ENCODE measurements at places on chromosomes 4 and X.

DNA sequence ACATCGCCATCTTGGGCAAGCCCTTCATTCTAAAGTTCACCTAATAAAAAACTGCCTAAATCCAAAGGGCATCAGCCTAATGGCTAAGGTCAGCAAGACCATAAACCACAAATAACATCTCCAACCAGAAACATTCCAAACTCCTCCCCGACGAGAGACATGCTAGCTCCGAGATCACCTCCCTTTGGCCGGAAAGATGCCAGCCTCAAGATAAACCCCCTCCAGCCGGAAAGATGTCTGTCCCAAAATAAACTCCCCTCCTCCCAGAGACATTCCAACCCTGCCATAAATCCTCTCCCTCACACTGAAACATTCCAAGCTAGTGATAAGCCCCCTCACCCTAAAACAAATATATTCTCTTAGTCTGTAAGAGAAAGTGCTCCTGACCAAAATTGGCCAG is 13.3 kb upstream of the DYNLT3 start:
- no peak for DNase-seq

DNA sequence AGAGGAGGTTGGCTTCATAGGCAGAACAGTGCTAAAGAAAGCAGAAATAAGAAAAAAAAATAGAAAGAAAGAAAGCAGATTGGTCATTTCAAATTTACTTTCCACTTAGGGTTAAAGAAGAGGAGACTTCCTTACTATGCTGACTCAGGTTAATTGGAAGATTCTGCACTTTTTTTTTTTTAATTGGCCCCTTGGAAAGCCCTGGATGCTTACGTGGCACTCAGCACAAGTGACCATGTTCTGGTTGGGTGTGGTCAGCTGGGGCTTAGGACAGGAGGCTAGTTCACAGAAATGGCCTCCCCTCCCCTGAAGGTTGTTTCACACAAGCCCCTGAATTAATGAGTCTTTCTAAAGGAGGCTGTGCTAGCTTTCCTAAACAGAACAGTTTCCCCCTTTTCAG is 14.5 kb downstream of the MAGEA9B start:
- DNase-seq, result no peak

GRCh38 chr4:139054791-139055505 is 39.4 kb downstream of the NOCT start:
- no peak for DNase-seq

- no peak for DNase-seq
These were observed 43.5 kb upstream of the SCRG1 start for GRCh38 chr4:173442223-173442932.

GRCh38 chrX:48957477-48957826 is at the start of gene OTUD5:
Gene OTUD5, minus strand, starts transcription at chrX:48957607. Its CDS starts 37 bp downstream, at chrX:48957570.
- DNase-seq, result peak; percentile 66

GRCh38 chr4:98945297-98945850 is 16.4 kb upstream of the EIF4E start:
- no peak for DNase-seq

GRCh38 chrX:65241059-65241721 is 264.9 kb upstream of the ZC4H2 start:
- DNase-seq, result no peak

All from putamen (tissue), 1 donor.